ENCODE measurements at places on chromosomes 11 and 22. TPM values are rescaled to one million over a fixed set of nuclear protein-coding genes. Genes with fewer than 3 reads are reported as not detected.
A peak's percentile ranks its signal among the peaks of the same experiment; 100 is the strongest.

- DNase-seq: no peak
- no peaks in the 10 kb centered on the region for H3K27me3 ChIP-seq
- no peak overlapping the region for H3K27ac ChIP-seq
Observed at GRCh38 chr11:19675397-19675796, 37.2 kb upstream of the NAV2 start.

DNA sequence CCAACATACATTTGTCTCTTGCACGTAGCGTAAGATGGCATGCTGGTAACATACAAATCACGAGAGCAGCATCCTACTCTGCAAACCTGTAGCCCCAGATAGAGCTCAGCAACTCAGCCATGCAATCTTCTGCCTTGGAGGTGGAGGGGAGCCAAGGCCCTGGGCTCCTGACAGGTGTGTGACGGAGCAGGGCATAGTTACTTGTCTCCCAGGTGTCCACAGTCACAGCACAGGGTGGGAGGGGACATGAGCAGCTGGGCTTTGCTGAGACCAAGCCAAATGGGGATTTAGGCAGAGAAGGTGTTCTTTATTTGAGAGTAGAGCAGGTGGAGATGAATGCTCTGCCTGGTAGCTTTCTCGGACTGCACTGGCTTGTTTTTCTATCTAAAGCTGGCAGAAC, 111.7 kb downstream of the TEAD1 start:
- no peak overlapping the region for H3K4me3 ChIP-seq
- no peak overlapping the region for H3K27ac ChIP-seq
- no peaks in the 10 kb centered on the region for H3K36me3 ChIP-seq
- peaks cover 43% of the 10 kb centered on the region for H3K4me1 ChIP-seq

The SIDT2 gene
- total RNA-seq: 11.3 TPM

GRCh38 chr11:122108192-122108799, 7.7 kb downstream of the BLID start:
- H3K4me3 ChIP-seq: no peak overlapping the region
- H3K27me3 ChIP-seq: no peaks in the 10 kb centered on the region
- peak; percentile 81 for DNase-seq
- H3K36me3 ChIP-seq: no peaks in the 10 kb centered on the region

The ZNF74 gene
- total RNA-seq: 94.0 TPM

- no peaks in the 10 kb centered on the region for H3K36me3 ChIP-seq
- DNase-seq: no peak
- no peak overlapping the region for H3K4me3 ChIP-seq
- H3K27ac ChIP-seq: no peak overlapping the region
- H3K27me3 ChIP-seq: no peaks in the 10 kb centered on the region
Observed at GRCh38 chr11:56846631-56847576, 98.4 kb upstream of the OR9G4 start.
